ENCODE measurements at places on chromosomes 7 and 10.

DNA sequence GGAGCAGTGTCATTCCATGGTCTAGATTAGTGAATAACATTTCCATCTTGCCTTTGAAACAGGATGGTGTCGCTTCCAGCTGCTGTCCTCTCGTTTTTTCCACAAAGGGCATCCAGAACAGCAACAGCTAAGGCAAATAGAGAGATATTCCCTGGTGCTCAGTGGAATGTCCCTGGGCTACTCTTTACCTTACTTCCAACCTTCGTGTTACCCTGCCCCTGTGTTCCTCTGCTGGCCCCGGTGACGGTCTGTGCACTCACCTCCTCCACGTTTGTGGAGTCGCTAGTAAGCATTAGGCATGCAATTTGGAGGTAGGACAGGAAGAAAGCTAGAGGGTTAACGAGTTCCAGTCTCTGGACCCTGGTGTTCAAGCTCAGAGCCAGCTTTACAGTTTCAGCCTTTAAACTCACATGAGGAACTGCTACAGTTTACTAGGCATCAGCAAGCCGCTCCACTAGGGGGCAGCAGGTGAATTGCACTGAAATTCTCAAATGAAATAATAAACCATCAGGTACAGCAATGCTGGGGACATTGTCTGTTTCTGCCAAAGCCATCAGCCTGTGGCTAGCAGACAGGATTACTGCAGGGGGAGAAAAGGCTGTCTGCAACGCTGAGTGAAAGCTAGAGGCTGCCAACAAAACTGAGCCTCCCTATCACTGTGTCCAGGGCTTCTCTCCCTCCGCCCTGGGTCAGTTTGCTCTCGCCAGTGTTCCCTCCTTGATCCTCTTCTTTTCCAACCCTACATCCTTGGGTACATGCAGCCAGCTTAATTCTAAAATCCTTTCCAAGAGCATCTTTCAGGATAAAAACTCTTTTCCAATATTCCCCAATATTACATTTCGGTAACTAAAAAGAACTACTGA is 9.0 kb downstream of the MRPL32 start:
- DNase-seq = peak; percentile 68

- no peak for DNase-seq
These were observed 467.4 kb upstream of the FZD8 start for GRCh38 chr10:36109399-36110023.

DNA sequence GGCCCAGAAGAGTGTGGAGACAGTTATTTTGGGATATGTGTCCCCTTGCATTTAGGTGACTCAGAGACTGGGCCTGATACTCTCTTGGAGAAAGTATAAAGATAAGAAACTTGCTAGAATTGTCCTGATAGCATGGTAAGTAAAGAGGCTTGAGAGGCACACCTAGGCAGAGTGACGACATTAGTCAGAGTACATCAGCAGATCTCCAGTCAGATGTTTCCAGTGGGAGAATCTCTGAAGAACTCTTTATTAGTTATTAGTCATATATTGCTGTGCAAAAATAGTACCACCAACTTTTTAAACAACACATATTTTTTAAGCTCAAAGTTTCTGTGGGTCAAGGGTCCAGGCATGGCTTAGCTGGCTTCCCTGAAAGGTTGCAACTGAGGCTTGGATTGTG is 182.6 kb downstream of the NEBL start:
- no peak for DNase-seq

GRCh38 chr10:70541736-70542564 is 60.6 kb downstream of the PRF1 start:
- no peak for DNase-seq

- no peak for DNase-seq
These were observed 121.0 kb upstream of the ZNF716 start for GRCh38 chr7:57328963-57329362.

DNA sequence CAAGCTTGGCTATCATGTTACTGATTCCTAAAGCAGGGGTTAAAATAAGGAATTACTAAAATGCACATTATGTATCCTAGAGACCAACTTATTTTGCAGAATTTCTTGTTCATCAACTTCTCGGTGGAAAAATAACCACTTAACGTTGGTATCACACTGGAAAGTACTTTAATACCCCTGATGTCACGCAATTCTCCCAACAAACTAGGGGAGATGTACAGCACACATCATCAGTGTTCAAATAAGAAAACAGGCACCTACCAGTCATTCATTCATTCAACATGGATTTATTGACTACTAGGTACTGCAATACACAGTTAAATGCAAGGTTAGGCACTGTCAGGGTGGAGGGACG is 648 bp downstream of the HUS1 start:
- no peak for DNase-seq

GRCh38 chr10:84179059-84179710 is 5.6 kb downstream of the GPR15LG start:
- DNase-seq = no peak

DNA sequence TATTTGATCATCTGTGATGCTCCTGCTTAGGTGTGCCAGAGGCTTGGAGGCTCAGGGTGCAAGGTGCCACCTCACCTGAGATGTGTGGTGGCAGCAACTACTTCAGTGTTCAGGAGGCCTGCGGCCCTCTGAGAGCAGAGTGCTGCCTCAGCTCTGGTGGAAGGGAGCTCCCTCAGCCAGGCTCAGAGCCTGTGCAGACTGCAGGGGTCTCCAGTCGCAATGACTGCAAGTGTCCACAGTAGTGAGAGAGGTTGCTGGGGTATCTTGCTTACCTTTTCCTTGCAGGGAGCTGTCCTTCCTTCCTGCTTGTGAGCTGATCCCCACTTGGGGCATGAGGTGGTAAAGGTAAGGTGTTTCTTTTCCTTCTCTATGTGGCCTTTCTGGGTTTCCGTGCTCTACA is 131.0 kb upstream of the GAD2 start:
- no peak for DNase-seq

GRCh38 chr7:111835066-111835465 is 272.8 kb upstream of the IMMP2L start:
- no peak for DNase-seq

DNA sequence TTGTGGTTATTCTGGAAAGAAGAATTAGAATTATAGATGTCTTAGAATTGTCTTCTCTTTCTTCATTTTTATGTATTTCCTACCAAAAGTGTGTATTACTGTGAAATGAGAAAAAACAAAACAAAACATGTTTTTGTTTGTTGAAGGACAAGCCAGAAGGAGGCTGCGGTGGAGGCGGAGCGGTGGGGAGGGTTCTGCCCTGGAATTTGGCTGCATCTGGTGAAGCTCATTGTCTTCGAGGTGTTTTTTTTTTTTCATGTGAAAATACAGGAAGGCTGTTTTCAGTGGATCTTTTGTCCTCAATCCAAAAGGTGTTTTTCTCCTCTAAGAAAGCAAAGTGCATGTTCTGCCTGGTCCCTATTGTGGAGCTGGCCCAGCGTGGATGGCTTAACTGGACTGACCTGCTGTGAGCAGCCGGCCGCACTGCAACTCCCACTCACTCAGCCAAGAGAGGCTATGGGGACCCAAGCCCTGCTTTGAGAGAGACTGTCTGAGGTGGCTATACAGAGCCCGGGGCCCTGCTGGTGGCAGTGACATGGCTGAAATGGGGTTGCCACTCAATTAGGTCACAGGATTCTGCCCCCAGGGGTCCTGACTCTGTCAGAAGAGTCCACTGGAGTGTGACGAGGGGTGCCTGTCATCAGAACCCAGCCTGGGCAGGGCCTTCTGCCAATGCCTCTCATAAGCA is 184.9 kb upstream of the MKI67 start:
- no peak for DNase-seq

GRCh38 chr10:132326925-132327324 is 5.1 kb upstream of the LRRC27 start:
- no peak for DNase-seq

- no peak for DNase-seq
These were observed 182.7 kb upstream of the LYZL2 start for GRCh38 chr10:30812018-30812851.

DNA sequence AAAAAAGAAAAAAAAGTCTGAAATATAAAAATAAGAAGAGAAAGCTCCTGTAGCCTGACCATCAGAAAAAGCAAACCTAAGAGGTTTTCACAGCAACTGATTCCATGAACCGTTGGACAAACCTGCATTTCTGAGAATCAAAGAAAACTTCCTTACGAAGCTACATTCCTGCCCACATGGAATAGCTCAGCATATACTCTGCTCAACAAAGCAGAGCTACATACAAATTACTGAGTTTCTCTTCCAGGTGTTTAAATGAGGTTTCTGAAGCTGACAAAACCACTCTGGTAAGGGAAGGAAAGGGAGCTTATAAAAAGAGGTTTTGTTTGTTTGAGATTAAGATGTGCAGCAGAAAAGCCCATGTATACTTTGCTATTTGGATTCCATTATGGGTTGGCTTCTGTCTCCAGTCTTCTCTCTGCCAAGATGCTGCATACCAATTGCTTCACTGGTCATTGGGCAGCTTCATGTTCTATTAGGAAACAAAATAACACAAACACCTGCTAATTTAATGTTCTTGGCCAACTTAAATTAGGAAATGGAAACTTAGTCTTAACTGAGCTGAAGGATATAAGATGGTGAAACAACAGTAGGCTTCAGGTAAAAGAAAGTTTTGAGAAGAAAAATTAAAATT is 314.1 kb downstream of the LRRTM3 start:
- DNase-seq = no peak

DNA sequence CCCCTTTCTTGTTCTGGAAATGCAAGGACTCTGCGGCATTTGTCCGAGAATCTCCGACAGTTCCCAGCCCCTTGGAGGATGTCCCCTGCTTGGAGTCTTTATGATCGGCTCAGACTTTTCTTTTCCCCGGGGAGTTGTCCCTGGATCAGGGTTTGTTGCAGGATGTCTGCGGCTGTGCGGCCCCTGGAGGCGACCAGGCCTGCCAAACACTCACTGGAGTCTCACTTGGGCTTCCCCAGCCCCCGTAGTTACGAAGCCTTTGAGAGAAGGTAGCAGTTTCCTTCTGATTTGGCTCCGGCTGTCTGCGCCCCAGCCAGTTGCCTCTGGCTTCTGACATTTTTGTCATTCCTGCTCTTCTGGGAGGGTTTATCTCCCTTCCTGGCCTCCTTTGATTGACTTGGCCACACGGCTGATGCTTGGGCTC is 16.1 kb downstream of the COL26A1 start:
- DNase-seq = no peak

DNA sequence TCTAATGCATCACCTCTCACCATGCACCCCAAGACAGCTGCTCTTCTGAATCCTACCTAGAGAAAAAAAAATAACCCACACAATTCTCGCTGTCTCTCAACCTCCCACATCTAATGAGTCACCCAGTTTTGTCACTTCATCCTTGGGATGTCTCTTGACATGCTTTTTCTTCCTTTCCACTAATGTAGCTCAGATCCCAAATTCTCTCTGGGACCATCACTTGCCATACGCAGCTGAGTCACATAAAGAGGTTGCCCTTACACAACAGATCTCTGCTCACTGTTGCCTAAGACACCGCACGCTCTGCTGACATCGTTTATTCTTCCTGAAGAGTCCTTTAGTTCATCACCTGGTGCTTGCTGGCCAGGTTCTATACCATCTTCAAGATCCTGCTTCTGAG is 606.0 kb upstream of the GALNT17 start:
- DNase-seq = no peak

DNA sequence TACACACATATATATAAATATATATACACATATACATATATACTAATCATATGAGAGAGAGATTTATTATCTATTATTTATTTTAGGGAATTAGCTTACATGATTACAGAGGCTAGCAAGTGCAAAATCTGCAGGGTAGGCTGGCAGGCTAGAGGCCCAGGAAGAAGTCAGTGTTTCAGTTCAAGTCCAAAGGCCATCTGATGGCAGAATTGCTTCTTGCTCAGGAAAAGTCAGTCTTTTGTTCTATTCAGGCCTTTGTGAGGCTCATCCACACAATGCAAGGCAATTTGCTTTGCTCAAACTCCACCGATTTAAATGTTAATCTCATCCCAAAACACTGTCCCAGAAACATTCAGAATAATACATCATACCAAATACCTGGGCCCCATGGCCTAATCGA is 2.6 kb upstream of the C10orf120 start:
- peak; percentile 79 for DNase-seq

DNA sequence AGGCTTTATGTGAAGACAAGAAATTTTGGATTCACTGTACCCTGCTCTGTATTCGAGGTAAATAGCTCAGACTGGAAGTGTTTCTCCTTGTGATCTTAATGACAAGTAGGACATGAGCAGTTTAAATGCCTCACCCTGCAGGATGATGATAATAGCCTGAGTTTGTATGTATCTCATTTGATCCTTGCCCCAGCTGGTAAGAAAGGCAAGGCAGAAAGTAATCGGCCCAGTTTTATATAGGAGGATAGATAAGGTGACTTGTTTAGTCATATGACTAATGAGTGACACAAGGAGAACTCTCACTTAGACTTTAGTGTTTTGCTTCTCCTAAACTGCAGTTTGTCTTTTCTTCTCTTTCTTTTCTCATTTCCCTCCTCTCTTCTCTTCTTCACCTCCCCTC is 372.6 kb downstream of the PHF14 start:
- DNase-seq = no peak

DNA sequence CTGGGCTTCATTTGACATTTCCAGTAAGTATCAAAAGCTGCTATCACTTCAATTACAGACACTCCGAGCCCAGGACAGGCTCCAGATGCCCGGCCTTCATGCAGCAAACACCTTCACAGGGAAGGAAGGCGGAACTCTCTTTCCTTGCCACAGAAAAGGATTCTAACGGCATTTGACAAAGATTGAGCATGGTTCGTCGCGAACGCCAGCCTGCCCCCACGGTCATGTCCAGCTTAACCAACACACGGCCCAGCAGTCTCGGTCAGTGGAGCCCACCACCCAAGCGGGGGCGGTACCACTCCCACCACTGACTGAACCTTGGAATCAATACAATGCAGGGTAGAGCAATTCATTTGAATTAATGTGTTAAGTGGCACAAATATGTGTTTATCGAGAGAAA is 607.2 kb downstream of the DNAJB6 start:
- DNase-seq = no peak

- no peak for DNase-seq
These were observed 167.6 kb downstream of the SNX13 start for GRCh38 chr7:17772581-17773288.

- DNase-seq = no peak
These were observed 204.3 kb downstream of the MBL2 start for GRCh38 chr10:52568309-52568708.

GRCh38 chr10:128257428-128257827 is 131.2 kb upstream of the MKI67 start:
- no peak for DNase-seq

DNA sequence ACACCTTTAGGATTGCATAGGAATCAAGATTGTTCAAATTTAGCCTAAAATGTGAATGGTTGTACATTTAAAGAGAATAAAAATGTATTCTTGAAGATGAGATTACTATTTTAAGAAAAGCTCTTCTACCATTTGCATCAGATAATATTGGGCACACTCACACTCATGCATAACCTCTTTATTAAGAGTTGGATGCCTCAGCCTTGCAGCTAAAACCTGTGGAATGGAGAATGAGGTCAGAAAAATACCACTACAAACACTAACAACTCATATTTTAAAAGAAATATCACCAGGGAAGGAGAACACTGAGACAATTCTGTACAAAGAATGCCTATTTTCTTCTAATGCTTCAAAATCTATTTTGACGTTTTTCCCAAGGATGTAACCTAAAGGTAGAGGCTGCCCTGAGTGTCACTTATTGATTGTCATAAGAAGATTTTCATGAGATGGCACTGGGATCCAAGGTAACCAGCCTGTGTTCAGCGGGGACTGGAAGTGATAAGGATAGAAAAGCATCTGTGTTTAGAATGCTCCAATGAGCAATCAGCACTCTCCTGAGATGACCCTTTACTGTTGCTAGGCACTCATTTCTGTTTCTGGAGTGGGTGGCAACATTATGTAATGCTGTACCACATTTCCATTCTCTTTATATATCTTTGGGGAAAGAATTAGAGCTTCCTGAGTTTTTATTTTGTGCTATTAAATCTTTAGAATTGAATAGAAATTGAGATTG is 26.6 kb downstream of the REEP3 start:
- no peak for DNase-seq
